Kasumi-1 (cell line): ENCODE measurements at places on chromosomes 5 and 9.

DNA sequence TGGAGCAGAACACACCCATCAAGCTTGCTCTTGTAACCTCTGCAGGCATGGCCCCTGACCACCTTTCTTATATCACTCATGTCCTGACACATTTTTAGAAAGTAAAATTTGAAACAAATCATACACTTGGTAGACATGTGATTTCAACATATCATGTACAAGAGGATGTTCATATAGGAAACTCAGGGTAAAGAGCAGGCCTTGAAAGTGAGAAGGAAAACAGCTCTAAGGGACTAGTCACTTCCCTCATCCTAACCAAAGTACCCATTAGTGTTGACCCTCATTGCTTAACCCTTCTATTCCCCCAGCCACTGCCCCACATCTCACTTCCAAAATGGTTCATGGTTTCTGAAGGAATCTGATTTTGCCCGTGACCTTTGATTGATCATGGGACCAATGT, 492.4 kb upstream of the KLF4 start:
- no peak for DNase-seq

- no peak for DNase-seq
Measured at GRCh38 chr9:22622815-22623214, 176.2 kb downstream of the DMRTA1 start.

DNA sequence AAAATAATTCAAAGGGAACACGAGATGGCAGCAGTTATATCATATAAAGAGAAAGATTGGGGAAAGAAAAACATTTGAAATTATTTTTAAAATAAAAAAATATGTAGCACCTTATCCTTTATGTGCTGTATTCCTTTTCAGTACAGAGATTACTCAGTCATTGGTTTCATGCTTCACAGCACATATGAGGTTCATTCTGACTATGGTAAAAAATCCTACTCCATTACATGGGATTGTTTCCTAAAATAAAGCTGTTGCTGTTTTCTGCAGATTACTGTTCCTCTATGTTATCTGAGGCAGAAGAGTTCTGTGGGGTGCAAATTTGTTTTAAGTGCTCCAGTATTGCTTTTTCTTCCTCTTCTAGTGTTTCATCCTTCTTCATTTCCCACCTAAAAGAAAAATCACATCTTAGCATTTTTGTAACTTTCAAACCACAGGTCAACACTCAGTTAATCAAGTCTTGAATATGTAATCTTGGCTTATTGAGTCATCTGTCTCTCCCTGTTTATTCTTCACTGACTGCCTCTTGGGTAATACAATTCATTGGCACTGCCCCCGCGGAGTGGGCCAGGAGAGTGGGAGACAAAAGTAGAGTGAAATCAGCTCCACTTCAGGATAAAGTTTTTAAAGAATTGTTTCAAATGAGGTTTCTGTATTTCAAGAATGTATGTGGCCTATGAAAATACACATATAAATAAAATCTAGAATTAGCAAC, 412.5 kb upstream of the POU5F2 start:
- DNase-seq, result no peak

DNA sequence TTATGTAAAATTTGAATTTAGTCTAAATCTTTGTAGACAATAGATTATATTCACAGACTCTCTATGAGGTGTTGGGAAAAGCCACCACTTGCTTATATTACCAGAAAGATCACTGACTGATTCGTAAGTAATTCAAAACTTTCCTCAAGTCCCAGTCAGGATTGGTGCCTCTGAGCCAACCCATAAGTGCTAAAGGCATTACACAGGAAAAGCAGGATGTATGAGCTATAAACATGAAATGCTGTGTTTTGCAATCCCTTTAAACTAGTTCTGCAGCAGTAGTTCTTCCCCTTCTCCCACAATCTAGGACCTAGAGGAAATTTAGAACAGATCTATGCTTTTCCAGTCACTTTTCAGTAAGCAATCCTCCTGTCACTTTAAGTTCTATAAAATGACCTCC, 48.0 kb downstream of the SHLD3 start:
- peak; percentile 21 for DNase-seq

DNA sequence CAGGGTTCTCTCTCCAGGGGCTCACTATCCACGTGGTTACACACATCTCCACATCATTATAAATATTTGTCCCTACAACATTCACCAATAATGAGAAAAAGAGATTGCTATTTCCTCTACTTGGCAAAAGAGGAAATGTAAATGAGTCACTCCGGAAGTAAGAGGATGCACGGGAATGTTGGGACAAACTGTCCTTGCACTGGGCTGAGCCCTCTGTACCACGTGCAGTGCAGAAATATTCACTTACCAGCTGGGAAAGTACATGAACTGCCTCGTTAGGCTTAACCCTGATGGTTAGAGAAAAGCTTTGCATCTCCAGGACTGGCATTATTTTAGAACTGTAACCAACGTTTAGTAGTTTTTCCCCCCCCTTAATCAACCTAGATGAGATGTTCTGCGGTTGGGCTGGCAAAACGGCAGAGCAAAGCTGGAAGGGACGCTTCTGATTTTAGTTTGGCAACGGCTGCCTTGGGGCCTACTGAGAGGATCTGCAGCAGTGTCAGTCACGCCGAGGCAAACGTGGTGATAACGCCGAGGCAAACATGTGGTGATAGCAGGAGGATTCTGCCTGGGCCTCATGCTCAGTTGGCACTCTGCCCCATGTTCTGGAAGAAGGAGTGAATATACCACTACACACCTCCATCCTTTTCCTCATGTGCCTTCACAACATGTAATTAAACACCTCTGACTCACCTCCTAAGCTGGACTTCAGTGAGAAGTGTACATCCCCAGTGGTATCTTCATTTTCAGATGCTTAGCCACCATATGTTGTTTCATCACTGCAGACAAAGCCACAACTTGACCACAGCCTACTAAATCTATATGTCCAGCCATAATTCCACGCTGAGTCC, 661.4 kb upstream of the KLF4 start:
- DNase-seq, result peak; percentile 4

GRCh38 chr5:109690975-109691574, 1.3 kb downstream of the MAN2A1 start:
- DNase-seq, result peak; percentile 77

GRCh38 chr9:71483436-71483835, 284.9 kb downstream of the CEMIP2 start:
- DNase-seq, result no peak

DNA sequence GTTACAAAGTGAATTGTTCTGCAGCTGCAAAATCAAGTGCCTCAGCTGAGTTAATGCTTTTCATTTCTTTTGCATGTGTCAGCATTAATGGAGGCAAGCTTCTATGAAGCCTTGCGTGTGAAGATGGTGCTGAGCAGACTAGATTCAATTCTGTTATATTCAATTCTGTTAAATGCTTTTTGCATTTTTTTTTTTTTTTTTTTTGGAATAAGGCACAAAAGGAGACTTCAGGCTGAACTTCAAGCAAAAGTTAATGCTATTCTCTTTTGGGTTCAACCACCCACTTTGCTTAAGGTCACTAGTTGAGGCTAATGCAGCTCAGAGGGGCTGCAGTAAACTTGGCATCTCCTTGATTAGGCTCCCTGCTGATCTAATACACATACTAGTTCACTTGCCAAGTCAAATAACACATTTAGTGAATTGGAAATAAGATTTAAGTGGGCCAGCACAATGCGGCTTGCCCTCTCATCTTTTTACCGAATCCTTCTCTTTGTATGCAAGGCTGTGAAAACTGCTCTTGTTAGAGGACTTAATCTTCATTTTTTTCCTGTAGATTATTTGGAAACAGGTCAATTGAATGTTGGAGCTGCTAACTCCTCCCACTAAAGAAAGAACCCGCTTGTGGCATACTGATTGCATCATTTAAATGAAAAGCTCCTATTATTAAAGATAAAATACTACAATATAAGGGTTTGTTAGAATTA, 1020.2 kb downstream of the NR2F1-AS1 start:
- no peak for DNase-seq

- DNase-seq, result peak; percentile 52
Measured at GRCh38 chr5:149656576-149657182, 73.4 kb upstream of the PPARGC1B start.

DNA sequence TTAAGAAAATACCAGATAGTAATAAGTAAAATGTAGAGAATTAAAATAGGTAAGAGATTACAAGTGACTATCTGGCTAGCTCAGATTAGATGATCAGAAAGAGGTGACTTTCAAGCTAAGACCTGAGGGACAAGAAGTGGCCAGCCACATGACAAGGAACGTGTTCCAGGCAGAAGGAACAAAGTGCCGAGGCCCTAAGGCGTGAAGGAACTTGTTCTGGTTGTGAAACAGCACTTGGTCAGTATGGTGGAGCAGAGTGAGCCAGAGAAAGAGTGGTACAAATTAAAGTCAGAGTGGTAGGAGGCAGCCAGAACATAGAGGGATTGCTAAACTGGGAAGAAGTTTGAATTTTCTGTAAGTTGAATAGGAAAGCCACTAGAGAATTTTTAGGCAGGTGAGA, 73.6 kb downstream of the ADRB2 start:
- no peak for DNase-seq

GRCh38 chr5:172151661-172152210, 36.3 kb downstream of the STK10 start:
- no peak for DNase-seq

GRCh38 chr5:73591102-73591695, 25.7 kb downstream of the UTP15 start:
- DNase-seq, result peak; percentile 69

DNA sequence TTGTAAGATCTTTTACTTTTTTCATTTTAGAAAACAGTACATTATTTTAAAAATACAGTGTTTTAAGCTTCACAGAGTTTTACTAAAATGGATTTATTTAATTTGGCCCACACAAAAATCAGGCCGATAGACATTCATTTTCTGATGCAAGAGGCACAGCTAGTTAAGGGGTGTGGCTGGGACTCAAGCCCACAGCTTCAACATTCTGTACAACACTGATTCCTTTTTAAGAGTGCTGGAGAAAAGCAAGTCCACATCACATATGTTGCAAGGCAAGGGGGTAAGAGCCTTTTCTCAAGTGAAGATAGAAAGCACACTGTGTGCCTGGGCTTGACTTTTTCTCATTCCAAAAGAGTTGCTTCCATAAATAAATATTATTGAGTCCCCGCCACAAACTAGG, 195.9 kb downstream of the RFK start:
- DNase-seq, result no peak

DNA sequence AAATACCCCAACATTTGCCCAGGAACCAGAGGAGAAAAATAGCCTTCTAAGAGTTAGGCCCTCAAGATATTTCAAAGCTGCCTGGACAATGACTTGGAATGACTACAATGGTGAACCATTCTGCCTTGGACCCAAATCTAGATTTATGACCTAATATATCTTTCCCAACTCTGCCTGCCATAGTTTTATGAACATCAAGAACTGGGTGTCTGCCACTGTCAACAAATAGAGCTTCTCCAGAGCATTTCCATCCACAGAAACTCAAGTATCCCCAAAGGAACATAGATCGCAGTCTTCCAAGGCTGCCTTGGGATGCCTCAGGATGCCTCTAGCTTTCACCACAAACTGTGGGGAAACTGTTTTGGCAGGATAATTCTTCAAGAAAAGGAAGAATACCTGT, 48.2 kb upstream of the NFIB start:
- DNase-seq, result no peak
